Stimulated activated CD8-positive, alpha-beta memory T cell treated with anti-CD3 and anti-CD28 coated beads, Interleukin-4, amount 100 ng/mL, for 1 hour (primary cell): ENCODE measurements at places on chromosomes 6 and 20.

DNA sequence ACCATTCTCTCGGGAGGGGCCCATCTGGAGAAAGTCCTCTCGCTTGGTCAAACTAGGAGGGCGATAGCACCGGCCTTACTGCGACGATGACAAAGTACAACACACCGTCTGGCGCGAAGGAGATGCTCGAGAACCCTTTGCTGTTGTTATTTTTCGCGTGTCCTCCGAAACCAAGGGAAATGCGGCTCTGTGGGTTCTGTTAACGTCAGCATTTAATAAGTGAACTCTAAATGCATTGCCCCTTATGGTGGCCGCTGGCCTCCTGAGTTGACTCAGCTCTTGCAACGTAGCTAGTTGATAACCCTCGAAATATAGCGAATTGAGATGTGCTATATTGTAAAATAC lies 577 bp upstream of the SCAND1 start:
- no peak for DNase-seq

GRCh38 chr20:32332614-32333013 lies 25.5 kb upstream of the ASXL1 start:
- no peak for DNase-seq

DNA sequence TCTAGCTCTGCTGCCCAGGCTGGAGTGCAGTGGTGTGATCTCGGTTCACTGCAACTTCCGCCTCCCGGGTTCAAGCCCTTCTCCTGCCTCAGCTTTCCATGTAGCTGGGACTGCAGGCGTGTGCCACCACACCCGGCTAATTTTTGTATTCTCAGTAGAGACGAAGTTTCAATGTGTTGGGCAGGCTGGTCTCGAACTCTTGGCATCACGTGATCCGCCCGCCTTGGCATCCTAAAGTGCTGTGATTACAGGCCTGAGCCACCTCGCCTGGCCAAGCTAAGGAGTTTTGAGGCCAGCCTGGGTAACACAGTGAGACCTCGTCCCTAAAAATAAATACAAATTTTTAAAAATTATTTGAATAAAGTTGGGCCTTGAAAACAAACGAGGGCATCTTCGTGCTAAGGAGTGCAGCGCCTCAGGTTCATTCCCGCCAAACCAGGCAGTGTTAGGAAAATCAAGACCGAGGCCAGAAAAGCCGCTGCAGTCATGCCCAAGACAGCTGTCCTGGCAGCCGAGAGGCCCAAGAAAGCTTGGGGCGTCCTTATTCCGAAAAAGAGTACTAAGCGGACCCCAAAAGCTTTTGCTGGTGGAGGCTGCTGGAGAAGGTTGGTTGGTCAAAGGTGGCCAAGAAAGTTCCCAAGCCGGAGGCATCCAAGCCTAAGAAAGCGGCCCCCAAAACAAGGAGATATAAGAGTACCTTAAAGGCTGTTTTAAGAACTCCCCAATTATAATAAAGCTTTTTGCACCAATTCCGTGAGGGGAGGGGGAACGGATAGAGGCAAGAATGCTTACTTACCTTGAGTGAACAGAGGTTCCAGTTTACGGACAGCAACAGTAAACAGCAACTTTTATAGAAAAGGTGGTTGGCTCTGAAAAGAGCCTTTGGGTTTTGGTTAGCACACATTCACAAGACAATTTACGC lies 109.0 kb downstream of the HFE start:
- DNase-seq = no peak

GRCh38 chr6:20038410-20039204 lies 173.7 kb downstream of the MBOAT1 start:
- no peak for DNase-seq
